ENCODE measurements at places on chromosomes 4 and X.

- no peak for DNase-seq
Measured at GRCh38 chr4:68570122-68570507, 6.0 kb downstream of the UGT2B17 start.

DNA sequence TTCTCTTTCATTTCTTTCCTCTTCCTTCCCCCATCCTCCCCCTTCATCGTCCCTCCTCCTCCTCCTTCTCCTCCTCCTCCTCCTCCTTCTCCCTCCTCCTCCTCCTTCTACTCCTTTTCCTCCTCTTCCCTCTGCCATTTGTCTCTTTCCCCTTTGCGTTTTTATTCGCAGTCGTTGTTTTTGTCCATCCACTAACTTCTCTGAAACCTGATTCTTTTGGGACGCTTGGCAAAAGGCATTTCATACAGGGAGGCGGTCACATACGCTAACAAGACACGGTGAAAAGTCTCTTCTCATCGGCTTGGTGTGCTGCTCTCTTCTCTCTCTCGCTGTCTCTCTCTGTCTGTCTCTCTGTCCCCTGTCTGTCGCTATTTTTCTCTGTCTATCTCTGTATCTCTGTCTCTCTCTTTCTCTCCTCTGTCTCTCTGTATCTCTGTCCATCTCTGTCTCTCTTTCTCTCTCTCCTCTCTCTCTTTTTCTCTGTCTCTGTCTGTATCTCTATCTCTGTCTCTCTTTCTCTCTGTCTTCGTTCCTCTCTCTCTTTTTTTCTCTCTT, 5.4 kb upstream of the SHOX start:
- DNase-seq: no peak

GRCh38 chr4:139863531-139863930, 197.9 kb downstream of the MGST2 start:
- DNase-seq: no peak

DNA sequence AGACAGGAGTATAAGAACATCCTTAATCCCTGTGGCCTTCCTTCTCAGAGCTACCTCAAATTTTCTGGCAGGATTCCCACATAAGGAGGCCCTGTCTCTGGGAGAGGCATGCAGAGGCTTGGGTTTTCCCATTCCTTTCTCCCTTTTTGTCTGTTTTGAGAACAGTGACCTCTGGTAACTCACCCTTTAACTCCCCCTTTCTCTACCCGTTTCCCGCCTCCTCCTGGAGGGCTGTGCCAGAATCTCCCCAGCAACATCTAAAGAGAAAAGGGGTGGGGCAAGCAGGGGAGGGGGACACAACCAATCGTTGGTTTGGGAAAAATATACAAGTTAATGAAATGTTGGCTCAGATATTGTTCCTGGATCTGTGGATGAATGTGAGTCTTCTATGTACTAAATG, 303.7 kb upstream of the IRS4 start:
- no peak for DNase-seq

GRCh38 chrX:135396109-135396508, 25.6 kb upstream of the SMIM10L2A start:
- DNase-seq: no peak

GRCh38 chrX:133391111-133391510, 24.2 kb downstream of the GPC4 start:
- DNase-seq: no peak

DNA sequence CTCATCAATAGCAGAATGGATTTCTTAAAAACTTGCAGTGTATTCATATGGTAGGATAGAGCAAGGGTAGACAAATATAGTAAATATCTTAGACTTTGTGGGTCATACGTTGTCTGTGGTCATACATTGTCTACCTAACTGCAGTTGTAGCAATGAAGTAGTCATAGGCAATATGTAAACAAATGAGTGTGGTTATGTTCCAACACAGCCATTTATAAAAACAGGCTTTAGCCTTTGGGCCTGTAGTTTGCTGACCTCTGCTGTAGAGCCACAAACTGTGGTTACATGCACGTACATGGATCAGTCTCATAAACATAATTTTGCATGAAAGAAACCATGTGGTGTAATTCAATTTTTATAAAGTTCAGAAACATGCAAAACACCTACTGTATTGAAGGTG, 98.9 kb downstream of the LARP1B start:
- no peak for DNase-seq

- no peak for DNase-seq
Measured at GRCh38 chrX:40437348-40437747, 143.4 kb upstream of the ATP6AP2 start.
